ENCODE measurements at places on chromosomes 7 and 10. TPM values are rescaled to one million over a fixed set of nuclear protein-coding genes. Genes with fewer than 3 reads are reported as not detected.
A peak's percentile ranks its signal among the peaks of the same experiment; 100 is the strongest.

- no peak for DNase-seq
Observed at GRCh38 chr10:60989400-60989876, 45.5 kb upstream of the RHOBTB1 start.

GRCh38 chr10:9198611-9199010 is 1144.1 kb downstream of the GATA3 start:
- DNase-seq = no peak

GRCh38 chr7:130095812-130096211 is 25.5 kb downstream of the KLHDC10 start:
- no peak for DNase-seq

DNA sequence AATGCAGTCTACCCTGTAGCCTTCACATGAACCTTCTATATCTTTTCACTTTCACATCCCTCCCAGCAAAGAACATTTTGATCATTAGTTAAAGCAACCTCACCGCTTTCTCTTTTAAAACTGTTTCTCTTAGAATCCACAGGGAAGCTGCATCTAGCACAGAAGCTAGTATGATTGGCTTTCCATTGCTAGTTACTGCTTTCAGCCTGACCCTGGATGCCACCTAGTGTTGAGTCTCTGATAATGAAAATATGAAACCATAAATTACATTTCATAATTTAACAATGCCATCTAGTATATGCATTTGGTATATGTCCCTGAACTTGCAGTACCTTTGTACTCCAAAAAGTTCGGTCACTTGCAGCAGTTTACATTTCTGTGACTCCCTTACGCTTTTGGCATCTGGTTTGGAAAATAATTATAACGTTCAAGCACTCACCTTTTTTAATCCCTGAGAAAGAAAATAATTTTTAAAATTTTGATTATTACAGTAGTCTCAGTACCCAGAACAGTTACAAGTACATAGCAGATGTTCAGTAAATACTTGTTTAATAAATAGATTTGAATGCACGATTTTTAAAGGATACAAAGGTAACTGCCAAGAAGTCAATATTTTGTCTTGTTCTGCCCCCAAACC is 22.7 kb downstream of the CISD1 start:
- DNase-seq = peak; percentile 81

GRCh38 chr7:45716380-45717203 is 142.4 kb downstream of the ADCY1 start:
- no peak for DNase-seq

- peak; percentile 19 for DNase-seq
Observed at GRCh38 chr10:94103801-94104221, 110.1 kb downstream of the PLCE1 start.

- DNase-seq = peak; percentile 25
Observed at GRCh38 chr7:233249-234035, 41.1 kb downstream of the FAM20C start.

DNA sequence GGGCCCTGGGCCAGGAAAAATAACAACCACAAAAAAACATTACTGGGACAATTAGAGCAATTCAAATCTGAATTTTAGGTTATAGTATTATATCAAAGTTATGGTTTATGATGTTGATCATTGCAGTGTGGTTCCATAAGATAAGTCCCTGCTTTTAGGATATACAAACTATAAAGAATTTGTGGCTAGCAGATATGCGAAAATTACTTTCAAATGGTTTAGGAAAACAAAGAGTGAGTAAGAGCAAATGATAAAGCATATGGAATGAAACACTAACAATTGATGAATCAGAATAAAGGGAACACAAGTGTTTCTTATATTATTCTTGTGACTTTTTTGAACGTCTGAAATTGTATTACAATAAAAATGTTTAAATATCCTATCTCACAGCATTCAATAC is 64.4 kb upstream of the HECTD2 start:
- DNase-seq = no peak

PLAU gene
- total RNA-seq = 13.4 TPM

SPACDR gene
- 0.34 TPM for total RNA-seq

ITIH5 gene
- total RNA-seq = 0.51 TPM

SPDYE8 gene
- not detected for total RNA-seq

Data from dermis blood vessel endothelial cell (primary cell).